ENCODE measurements at places on chromosomes 16 and 17. TPM values are rescaled to one million over a fixed set of nuclear protein-coding genes. Genes with fewer than 3 reads are reported as not detected.

GRCh38 chr17:39659279-39660010, 5.7 kb upstream of the TCAP start:
- DNase-seq, result peak; percentile 72

DNA sequence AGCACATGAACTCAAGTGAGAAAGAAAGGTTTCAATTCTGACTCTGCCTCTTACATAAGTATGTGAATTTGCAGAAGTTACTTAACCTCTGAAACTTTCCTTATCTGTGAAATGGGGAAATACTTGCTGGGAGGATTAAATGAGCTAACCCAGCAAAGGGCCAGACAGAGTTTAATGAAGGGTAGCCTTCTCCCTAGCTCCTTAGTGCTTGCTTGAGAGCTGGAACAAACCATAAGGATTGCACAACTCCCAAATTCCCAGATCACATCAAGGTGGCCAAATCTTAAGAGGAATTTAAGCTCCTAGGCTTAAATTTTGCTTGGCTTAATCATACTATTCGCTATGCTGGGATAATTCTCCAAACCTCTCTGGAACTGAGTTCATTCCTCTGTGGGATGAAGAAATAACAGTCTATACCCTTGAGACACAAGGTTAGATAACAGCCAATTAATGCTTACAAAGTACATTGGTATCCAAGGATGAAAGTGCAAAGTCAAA, 11.8 kb upstream of the WSB1 start:
- DNase-seq, result no peak

GRCh38 chr17:75194879-75195278, 10.6 kb upstream of the NUP85 start:
- DNase-seq, result no peak

GRCh38 chr17:17131839-17132238, 74.3 kb downstream of the PLD6 start:
- DNase-seq, result no peak

DNA sequence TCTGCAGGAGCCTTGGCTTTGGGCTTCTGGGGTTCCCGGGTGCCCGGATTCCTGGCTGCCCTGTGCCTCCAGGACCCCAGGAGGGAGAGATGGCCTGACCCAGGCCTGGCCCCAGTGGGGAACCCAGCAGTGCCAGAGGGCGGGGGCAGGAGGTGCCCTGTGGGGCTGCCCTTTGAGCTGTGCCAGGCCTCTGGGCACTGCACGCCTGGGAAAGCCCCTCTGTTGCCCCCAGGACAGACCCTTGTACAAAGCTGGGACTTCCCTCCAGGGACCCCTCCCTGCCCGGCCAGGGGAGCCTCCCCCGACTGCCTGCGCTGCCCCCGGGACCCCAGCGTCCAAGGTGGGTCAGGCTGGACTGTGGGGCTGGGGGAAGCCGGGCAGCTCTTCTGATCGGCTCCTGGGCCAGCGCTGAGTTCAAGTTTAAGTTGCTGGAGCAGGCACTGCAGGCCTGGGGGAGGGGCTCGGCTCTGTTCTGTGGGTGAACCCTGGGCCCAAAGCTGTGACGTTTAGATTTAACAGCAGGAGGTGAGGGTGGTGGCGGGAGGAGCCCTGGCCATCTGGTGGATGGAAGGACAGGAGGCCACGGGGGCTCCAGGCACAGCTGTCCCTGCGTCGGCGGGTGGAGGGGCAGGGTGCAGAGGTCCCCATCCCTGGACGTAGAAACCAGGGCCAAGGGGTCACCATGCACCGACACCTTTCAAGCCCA, 27.6 kb upstream of the C1QTNF8 start:
- DNase-seq, result no peak

GRCh38 chr17:12554251-12554650, 111.4 kb upstream of the MYOCD start:
- DNase-seq, result no peak

- peak; percentile 87 for DNase-seq
Measured at GRCh38 chr17:3935140-3935542, 18.9 kb upstream of the P2RX1 start.

- peak; percentile 88 for DNase-seq
Measured at GRCh38 chr17:19876529-19877161, 8.9 kb upstream of the ULK2 start.

- no peak for DNase-seq
Measured at GRCh38 chr17:13008461-13008860, 9.4 kb downstream of the ELAC2 start.

- peak; percentile 24 for DNase-seq
Measured at GRCh38 chr16:57878586-57878985, 76.3 kb upstream of the KIFC3 start.

The TPSAB1 gene
- 0.59 TPM for polyA plus RNA-seq

The PAM16 gene
- polyA plus RNA-seq, result 88.8 TPM

The WSCD1 gene
- polyA plus RNA-seq, result 6.2 TPM

The TBC1D28 gene
- polyA plus RNA-seq, result not detected
